ENCODE measurements at places on chromosomes 1 and 21. TPM values are rescaled to one million over a fixed set of nuclear protein-coding genes. Genes with fewer than 3 reads are reported as not detected.

The UMODL1 gene
- 0.49 TPM for total RNA-seq

The SLC16A4 gene
- 15.9 TPM for total RNA-seq

The SHISAL2A gene
- 0.81 TPM for total RNA-seq

The WDR3 gene
- 16.8 TPM for total RNA-seq

The SYTL1 gene
- 30.6 TPM for total RNA-seq

The LCE1F gene
- total RNA-seq, result not detected

The FAM76A gene
- total RNA-seq, result 23.3 TPM

DNA sequence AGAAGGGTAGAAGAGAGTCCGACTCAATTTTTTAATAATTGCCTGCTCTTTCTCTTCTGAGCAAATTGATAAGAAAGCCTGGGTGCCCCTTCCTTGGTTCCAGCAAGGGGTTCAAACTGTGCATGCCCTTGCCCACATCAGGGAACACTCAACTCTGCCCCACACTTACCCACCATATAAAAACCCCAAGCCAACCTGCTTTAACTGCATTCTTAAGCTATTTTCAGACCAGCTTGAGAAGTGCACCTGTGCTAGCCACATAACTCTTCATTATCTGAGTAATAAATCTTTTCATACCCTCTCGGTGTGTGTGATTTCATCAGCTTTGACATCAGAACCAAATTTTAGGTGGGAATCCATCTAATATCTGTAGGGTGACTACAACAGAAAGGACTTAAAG, 509.6 kb downstream of the MRPL39 start:
- no peak for DNase-seq

DNA sequence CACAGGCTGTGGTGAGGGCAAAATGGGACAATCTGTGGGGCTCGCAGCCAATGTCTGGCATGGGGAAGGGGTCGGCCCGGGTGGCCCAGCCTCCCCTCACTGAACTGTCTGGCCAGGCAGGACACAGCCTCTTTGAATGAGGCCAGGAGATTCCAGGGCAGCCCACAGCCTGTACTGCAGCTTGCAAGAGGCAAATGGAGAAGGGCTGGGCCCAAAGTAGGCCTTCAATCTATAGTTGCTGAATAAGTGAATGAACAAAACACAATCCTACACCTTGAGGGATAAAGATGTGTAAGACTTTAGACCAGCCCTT, 23.2 kb downstream of the SLC27A3 start:
- DNase-seq, result peak; percentile 34

GRCh38 chr21:35244514-35244913, 195.4 kb upstream of the RUNX1 start:
- DNase-seq, result no peak

GRCh38 chr1:159077120-159077961, 775 bp upstream of the AIM2 start:
- DNase-seq, result peak; percentile 80

DNA sequence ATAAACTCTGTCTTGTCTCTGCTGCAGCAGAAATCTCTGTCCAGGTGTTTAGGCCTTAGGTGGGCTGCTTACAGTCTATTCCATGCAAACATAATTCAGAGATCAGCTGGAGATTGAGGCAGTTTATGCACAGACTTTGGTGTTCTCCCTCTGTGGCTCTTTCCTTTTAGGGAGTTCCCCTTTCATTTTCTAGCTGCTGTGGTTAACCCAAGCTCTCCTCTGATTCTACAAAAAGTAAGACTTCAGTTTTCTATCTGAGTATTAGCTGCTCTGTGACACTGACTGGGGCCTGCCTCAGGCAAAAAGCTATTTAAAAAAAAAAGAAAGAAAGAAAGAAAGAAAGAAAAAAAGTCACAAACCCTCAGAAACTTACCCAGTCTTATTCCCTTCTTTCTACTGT, 211.1 kb downstream of the CAMTA1 start:
- DNase-seq, result no peak

DNA sequence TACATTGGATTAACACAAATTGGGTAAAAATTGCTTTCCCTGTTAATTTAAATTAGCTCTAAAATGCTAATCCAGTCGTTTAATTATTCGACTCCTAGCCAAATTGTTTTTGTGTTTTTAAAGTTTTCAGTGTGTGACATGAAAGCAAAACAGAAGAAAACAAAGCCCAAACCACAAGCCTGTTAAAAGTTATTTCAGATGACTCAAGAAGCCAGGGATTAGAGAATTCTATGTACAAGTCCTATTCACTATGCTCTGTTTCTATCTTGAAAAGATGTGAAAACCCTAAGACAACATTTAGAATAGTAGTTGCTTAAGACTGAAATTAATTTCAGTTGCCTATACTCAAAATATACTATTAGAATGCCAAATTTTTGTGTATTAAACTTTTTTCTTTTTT, 294.8 kb upstream of the ADAMTS5 start:
- no peak for DNase-seq

DNA sequence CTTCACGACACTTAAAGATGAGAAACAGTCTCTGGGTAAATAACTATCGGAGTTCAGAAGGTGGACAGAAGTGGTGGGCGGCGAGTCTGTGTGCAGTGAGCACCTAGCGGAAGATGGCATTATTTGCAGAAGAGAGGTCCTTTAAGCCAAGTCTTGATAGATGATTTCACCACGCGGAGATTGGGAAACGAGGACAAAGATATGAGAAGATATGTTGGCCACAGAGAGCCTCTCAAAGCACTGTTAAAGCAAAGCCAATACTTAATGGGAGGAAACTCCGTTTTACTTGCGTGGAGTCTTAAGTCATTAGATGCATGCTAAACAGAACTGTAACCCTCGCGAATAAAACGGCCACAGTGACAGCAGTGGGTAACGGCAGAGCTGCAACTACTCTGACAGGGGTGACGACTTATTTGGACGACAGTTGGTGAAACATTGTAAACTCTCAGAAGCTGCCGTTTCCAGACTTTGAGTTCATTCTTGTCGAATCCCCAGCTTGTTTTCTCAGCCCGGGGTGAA, 577 bp upstream of the CEP350 start:
- no peak for DNase-seq

- no peak for DNase-seq
These were observed 47.6 kb upstream of the POFUT2 start for GRCh38 chr21:45335151-45335760.

DNA sequence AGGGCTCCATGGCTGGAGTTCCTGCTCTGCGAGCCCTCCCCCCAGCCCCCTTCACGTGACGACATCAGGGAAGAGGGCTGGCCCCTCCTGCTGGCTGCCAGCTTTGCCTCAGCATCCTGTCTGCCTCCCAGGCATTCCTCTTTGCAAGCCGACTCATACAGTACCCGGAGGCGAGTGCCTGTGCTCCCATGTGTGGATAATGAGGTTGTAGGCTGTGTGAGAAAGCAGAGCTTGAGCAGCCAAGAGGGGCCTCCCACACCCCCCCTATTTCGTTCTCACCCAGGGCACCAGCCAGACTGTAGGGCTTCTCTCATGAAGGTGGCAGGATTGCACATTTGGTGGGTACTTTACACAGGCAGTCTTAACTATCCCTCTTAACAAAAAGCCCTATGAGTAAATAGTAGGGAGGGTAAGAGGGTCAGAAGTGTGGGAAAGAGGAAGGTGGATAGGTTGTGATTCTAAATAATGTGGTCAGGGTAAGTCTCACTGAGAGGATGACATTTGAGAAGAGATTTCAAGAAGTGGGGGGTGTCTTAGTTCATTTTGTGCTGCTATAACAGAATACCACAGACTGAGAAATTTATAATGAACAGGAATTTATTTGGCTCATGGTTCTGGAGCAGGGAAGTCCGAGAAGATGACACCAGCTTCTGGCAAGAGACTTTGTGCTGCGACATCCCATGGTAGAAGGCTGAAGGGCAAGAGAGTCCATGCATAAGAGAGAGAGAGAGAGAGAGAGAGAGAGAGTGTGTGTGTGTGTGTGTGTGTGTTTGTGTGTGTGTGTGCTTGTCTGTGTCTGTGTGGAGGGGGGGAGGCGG, 113.5 kb downstream of the OMA1 start:
- no peak for DNase-seq

DNA sequence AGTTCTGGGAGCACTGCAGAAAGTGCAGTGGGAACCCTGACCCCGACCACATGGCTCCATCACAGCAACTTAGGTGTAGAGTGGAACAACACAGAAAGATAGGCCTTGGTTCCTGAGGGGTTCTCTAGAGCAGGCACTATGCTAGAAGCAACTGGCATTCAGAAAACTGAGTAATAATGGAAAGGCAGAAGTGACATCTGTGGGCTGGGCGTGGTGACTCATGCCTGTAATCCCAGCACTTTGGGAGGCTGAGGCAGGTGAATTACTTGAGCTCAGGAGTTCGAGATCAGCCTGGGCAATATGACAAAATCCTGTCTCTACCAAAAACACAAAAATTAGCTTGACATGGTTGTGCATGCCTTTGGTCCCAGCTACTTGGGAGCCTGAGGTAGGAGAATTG, 5.3 kb downstream of the MRPS15 start:
- DNase-seq, result no peak

GRCh38 chr1:41773144-41773591, 145.6 kb downstream of the HIVEP3 start:
- DNase-seq, result no peak

Measured in upper lobe of right lung (tissue), 1 donor.